ENCODE measurements at places on chromosomes 12 and 14. TPM values are rescaled to one million over a fixed set of nuclear protein-coding genes. Genes with fewer than 3 reads are reported as not detected.

DNA sequence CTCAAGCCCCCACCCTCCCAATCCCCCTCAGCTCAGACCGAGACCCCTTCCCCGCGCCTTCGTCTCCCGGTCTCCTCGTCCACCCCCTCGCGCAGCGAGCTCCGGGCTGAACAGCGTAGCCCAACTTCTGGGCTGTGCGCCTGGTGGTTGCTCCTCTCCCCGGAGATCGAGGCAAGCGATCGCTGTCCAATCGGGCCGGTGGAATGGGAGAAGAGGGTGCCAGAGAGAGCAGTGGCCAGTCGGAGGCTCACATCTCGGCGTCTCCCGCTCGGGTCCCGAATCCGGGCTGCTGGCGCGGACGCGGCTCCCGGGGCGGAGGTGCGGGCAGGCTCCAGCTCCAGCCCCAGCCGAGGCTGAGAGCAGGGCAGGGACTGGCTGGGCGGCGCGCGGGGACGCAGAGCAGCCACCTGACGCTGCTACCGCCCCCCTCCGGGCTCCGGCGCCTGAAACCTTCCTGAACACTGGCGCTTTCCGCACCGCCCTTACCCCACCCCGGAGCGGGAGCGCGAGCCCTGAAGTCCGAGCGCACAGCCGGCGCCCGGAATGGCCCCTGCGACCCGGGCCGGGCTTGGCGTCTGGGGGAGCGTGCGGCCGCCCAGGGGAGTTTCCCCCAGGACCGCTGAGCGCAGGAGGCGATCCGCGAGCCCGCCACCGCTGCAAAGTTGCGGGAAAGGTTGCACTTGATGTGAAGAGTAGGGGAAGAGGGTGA is 508 bp upstream of the KCNH5 start:
- DNase-seq = peak; percentile 51

SLC6A15 gene
- not detected for polyA plus RNA-seq

DNA sequence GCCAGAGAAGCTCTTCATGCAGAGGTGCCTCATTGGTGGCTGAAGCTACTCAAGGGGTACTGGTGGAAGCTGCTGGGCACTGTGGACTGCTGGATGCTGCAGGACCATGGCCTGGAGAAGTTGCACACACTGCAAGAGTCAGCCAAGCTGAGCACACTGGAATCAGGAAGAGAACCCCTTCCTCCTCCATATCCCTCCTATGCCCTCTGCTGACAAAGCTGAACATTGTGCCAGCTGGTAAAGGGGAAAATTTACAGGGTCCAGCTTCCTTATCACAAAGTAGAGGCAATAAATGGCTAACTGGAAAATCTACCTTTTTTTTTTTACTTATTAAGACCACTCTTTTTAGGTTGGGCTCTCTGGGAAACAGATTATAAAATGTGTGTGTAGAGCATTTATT is 6.5 kb downstream of the CCDC175 start:
- DNase-seq = no peak

DNA sequence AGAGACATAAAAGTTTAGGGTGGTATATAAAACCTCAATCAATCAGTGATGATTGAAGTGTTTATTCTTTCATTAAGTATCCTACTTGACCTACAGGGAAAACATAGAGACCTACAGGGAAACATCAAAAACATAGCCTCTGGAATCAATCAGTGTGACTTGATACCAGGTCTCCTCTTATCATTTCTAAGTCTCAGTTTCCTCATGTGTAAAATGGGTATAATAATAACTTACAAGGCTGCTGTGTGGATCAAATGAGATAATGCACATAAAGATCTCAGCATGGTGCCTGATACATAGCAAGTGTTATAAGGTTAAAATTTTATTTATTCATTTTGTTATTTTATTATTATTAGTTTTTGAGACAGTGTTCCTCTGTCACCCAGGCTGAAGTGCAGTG is 22.2 kb upstream of the GNPTAB start:
- no peak for DNase-seq

GRCh38 chr12:67069451-67070306 is 199.5 kb upstream of the CAND1 start:
- DNase-seq = no peak
